ENCODE measurements at places on chromosomes 12 and 14. TPM values are rescaled to one million over a fixed set of nuclear protein-coding genes. Genes with fewer than 3 reads are reported as not detected.

Gene MYF6
- not detected for total RNA-seq

Gene MORN3
- total RNA-seq = 0.86 TPM

Gene BMP4
- total RNA-seq = 20.0 TPM

Gene PEBP1
- total RNA-seq = 182 TPM

Gene TMEM132C
- total RNA-seq = not detected

Gene SLC17A8
- total RNA-seq = not detected

Gene NANOG
- total RNA-seq = not detected

Gene STXBP6
- 1.7 TPM for total RNA-seq

Gene VDR
- total RNA-seq = 13.6 TPM

Gene DUSP16
- 5.7 TPM for total RNA-seq

Gene SLC5A8
- not detected for total RNA-seq

Gene IFI27L1
- 11.1 TPM for total RNA-seq

Gene SMIM41
- total RNA-seq = 0.07 TPM

Gene LBHD2
- total RNA-seq = not detected

Gene FRMD6
- 346 TPM for total RNA-seq

Gene PRPH
- 0.33 TPM for total RNA-seq

Gene TAS2R20
- 3.8 TPM for total RNA-seq

Gene CELA1
- total RNA-seq = not detected

Gene CIROP
- not detected for total RNA-seq

Gene YLPM1
- total RNA-seq = 45.9 TPM

Gene KLHL33
- 0.03 TPM for total RNA-seq

Gene KRT1
- not detected for total RNA-seq

Gene CD163
- total RNA-seq = not detected

Gene TBC1D30
- total RNA-seq = 0.33 TPM

Gene KRT8
- total RNA-seq = 9.3 TPM

Gene KRT77
- not detected for total RNA-seq

Gene FOXA1
- total RNA-seq = not detected

Gene PTPRB
- 8.6 TPM for total RNA-seq

Gene CIT
- total RNA-seq = 12.3 TPM

Gene PGF
- total RNA-seq = 27.8 TPM

Gene GPR84
- 0.07 TPM for total RNA-seq

Gene FBXO34
- 26.7 TPM for total RNA-seq

Gene GPR132
- total RNA-seq = 0.26 TPM

Gene FAIM2
- 3.7 TPM for total RNA-seq

Gene TMEM119
- total RNA-seq = 3.9 TPM

Gene DENR
- total RNA-seq = 26.3 TPM
